ENCODE measurements at places on chromosomes 12 and 14.
A peak's percentile ranks its signal among the peaks of the same experiment; 100 is the strongest.

DNA sequence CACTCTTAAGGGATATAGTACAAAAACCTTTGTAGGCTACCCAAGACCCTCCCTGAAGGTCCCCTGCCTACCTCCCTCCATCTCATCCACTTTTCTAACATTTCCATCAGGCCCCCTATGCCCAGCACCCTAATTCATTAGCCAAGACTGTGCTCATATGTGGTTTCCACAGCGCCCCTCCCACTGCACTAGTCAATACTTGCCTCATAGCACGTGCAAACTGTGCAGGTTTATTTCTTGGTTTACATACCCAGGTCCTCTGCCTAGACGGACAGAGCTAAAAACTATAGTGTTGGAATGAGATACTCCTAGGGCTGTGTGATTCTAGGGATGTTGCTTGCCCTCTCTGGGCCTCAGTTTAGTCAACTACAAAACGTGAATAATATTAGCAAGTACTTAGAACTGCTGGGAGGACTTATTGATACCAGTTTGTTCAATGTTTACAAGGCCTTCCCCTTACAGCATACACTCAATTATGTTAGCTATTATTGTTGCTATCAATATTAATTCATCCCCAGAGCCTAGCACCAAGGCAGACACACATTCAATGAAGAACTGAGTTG is 50.4 kb downstream of the NUAK1 start:
- no peak for DNase-seq

DNA sequence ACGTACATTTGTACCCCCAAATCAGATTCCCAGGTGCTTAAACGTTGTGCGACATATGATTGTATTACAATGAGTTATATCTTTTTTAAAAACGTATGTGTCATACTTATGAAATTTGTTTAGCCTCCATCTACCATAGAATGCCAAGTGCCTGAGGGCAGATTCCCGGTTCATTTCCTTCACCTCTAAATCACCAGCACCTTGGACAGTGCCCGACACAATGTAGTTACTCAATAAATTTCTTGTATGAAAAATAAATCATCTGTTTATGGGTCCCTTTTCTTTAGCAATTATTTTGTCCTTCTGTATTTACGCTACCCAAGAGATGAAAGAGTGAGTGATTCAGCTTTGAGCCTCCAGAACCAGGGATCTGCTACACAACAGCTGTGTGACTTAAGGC is 157.4 kb downstream of the TBX5 start:
- DNase-seq: no peak

- no peak for DNase-seq
These were observed 184.2 kb upstream of the DIO3 start for GRCh38 chr14:101377069-101377468.

DNA sequence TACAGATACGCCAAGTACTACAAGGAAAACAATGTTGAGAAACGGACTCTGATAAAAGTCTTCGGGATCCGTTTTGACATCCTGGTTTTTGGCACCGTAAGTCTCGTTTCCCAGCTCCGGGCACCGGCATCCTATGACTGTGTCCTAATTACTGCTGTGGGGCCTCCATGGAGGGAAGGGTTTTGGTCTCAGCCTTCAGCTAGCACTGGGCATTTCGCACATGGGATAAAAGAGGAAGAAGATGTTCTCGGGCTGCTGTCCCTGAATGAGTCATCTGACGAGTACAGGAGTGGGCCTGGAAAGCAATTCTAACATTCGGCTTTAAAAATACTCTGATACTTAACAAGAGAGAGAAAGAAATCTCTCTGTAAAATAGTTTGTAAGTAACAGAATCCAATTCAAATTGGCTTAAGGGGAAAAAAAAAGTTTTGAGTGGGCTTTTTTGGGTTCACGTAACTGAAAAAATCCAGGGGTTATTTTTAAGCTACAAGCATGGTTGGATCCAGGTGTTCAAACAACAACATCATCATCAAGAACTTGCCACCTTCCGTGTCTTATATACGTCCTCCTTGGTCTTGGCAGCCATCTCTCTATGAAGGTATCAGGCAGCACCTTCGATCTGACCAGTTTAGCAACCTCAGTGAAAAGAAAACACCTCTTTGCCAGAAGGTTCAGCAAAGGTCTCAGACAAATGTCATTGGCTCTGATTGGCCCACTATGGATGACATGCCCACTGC is 34.4 kb upstream of the P2RX4 start:
- DNase-seq: no peak

- no peak for DNase-seq
These were observed 19.6 kb downstream of the FGD6 start for GRCh38 chr12:95197636-95198035.

GRCh38 chr12:52740584-52740983 is 36.6 kb downstream of the KRT76 start:
- DNase-seq: no peak

DNA sequence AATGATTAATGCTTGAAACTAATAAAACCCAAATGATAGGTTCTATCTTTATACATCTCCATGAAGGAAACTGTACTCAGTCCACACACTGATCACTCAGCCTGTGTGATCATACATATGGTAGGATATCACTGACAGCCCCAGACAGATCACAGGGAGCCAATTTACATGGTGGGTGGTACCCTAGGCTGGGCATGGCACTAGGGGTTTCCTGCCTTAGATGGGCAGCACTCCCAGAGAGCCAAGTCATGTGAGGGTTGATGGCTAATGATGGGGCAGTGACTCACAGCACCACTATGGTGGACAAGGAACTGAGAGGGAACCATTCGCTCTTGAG is 89.6 kb upstream of the PTPRR start:
- no peak for DNase-seq

DNA sequence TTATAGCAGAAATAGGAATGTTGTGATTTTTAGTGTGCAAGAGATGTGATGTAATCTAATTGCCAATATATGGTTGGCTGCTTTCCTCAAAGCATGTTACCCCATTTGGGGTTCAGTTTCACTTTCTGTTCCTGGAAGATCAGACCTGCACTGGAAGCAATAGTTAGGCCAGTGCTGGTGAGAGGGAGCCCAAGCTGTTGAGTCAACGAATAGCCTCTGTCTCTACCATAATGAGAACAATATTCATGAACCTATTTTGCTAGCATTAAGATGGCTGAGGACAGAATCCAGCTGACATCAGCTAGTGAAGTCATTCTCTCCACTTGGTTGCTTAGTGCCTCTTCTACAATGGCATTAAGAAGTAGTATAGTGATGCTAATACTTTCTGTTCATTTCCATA is 379.9 kb upstream of the DCN start:
- no peak for DNase-seq

GRCh38 chr12:67927815-67928214 is 61.4 kb upstream of the IFNG-AS1 start:
- no peak for DNase-seq

DNA sequence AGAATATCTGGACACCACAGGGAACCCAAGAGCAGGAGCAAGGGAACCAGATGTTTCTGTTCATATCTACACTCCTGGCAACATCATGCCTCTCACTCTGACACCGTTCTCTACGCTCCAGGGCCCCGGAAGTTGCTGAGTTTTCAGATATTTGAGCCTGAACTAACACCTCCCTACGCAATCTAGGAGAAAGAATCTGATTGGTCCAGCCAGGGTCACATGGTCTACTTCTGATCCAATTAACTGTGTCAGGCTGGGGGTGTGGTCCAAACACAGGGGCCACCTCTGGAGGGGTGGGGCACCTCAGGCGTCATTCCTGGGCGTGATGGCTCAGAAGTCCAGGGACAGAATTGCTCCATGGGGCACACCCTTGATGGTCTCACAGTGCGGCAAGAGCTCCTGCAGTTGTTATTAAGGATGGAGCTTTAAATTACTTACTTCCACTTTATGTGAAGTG is 165.5 kb downstream of the PTPN11 start:
- no peak for DNase-seq

DNA sequence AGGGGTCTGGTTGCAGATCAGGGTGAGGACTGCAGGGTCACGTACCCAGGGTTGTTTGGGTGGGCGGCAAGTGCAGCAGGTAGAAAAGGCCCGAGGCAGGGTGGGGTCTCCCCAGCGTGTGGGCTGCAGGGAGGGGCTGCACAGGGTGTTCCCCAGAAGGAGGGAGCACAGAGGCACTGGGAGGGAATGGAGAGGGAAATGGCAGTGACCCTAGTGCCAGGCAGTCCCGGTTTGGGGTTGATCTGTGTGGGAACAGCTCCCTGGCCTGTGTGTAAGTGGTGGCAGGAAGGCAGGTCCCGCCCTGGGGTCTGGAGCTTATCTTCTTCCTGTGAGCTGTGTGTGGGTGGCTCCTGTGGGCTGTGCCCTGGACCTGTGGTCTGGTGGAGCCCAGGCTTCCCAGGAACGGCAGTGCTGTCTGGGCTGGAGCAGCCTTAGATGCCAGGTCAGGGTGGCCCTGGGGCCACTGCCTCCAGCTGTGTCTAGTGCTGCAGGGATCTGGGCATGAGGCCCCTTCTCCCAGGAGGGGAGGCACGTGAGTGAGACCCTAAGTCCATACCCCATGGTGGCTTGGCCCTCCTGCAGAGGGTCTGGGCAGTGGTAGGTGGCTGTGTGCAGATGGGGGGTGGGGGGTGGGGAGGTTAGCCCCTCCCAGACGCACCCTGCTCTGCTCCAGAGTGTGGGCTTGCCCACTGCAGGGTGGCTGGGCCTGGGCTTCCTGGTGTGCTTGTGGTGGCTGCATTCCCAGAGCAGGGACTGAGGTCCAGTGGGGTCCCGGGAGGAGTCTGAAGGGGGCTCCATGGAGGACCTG is 363.5 kb downstream of the TMEM121 start:
- DNase-seq: no peak

- no peak for DNase-seq
These were observed 25.4 kb downstream of the BCL11B start for GRCh38 chr14:99246536-99247097.

DNA sequence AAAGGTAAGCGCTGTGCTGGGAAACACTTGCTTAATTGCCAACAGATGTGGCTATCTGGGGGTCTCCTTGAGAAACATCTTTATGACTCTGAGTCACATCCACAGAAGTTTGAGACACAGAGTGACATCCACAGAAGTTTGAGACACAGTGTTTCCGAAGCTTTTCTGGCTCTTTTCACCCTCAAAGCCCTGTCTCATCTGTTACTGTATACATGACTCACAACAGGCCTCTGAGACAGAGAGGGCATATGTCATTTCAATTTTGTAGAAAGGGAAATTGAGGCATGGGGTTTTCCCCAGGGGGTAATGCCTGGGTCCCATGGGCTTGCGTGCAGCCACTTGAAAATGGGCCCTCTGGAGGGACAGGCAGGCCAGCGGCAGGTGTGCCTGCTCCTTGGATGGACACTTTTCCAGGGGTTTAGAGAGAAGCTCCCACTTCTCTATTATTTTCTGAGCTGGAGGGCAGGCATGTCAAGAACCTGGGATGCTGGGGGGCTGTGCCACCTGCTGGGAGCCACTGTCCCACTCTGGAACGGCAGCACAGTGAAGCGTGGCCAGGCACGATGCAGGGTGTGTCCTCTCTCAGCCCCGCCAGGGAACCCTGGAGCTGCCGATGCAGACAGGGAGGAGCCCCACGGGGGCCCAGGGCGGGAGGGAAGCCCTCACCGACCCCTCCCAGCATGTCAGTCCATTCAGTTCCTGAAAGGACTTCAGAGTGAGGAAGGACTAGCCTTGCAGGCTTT is 111.3 kb upstream of the FKBP4 start:
- no peak for DNase-seq

DNA sequence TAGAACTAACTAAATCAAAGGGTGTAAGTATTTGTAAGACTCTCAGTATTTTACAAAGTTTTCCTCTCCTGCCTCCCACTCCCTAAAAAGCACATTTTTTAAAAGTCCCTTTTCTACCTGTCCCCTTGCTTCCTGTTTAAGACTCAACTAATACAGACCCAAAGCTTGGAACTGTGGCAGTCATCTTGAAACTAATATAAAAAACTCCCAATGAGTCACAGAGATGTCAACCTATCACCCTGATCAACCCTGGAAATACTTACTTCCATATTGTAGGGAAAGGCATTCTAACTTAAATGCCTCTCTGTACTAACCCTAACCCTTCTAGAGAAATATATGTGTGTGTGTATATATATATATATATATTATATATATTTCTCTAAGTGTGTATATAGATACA is 184.8 kb downstream of the SPTSSA start:
- DNase-seq: no peak

DNA sequence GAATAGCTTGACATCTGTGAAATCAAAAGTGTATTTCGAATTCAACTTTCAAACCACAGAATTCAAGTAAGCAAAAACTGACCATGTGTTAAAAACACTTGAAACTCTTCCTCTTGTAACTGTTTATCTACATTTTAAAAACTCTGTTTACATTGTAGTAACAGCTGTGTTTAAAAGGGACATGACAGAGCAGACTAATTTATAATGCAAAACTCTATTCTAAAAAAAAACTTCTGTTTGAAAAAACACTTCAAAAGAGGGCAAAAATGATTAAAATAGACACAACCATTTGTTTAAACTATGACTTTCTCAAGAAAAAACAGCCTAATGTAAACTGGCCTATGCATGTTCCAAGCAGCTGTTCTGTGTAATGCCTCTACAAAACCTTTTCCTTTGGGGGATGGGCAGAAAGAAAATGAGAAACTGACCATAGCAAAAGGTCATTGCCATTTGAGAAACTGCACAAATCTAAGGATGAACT is 149.1 kb upstream of the HMGA2 start:
- DNase-seq: no peak

GRCh38 chr12:111438481-111438880 is 32.8 kb downstream of the SH2B3 start:
- peak; percentile 44 for DNase-seq

- no peak for DNase-seq
These were observed 64.6 kb downstream of the CALM1 start for GRCh38 chr14:90461425-90461824.

- DNase-seq: no peak
These were observed 190.3 kb downstream of the KCNH5 start for GRCh38 chr14:62854951-62855350.

DNA sequence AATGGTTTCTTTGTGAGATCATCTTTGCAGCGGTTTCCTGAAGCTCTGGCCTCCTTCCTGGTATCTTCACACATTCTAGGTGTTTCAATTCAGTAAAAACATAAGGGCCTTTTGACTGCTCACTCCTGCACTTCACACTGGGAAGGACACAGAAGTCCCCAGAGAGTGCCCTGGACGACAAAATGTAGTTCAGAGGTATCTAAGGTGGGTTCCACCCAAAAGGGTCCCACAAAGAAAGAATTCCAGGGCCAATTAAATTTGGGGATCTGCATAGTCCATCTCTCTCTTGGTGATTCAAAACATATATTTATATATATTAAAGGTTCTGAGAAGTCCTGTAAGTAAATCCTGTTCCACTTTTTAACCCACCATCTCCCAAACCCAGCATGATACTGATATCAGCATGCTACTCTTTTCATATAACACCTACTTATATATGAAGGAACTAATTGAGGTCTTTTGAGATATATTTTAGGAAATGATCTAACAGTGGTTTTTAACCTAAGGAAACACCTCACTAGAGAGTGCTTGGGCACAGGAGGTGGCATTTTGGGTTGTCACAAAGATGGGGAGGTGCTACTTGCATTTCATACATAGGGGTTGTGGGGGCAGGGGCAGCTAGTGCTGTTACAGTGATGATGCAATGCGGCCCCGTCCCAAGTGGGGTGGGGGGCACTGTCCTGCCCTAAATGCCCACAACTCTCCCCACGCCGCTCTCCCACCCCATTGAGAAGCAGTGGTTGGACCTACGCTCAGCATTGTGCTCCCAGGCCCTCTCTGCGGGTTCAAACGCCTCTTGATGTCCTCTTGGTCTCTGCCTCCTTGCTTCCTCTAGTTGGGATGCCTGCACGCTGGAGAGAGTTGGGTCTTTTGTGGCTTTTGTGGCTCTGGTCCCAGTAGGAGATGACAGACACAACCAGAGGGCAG is 109.4 kb downstream of the ARF6 start:
- DNase-seq: no peak

GRCh38 chr14:105070760-105071137 is 5.5 kb upstream of the GPR132 start:
- no peak for DNase-seq

- no peak for DNase-seq
These were observed 29.5 kb upstream of the TMX1 start for GRCh38 chr14:51210594-51210993.
